ENCODE measurements at places on chromosomes 7 and 10. TPM values are rescaled to one million over a fixed set of nuclear protein-coding genes. Genes with fewer than 3 reads are reported as not detected.

- DNase-seq, result no peak
- no peak overlapping the region for H3K4me3 ChIP-seq
- no peaks in the 10 kb centered on the region for H3K36me3 ChIP-seq
- H3K27me3 ChIP-seq, result no peaks in the 10 kb centered on the region
Observed at GRCh38 chr10:71442859-71443570, 46.3 kb downstream of the CDH23 start.

DNA sequence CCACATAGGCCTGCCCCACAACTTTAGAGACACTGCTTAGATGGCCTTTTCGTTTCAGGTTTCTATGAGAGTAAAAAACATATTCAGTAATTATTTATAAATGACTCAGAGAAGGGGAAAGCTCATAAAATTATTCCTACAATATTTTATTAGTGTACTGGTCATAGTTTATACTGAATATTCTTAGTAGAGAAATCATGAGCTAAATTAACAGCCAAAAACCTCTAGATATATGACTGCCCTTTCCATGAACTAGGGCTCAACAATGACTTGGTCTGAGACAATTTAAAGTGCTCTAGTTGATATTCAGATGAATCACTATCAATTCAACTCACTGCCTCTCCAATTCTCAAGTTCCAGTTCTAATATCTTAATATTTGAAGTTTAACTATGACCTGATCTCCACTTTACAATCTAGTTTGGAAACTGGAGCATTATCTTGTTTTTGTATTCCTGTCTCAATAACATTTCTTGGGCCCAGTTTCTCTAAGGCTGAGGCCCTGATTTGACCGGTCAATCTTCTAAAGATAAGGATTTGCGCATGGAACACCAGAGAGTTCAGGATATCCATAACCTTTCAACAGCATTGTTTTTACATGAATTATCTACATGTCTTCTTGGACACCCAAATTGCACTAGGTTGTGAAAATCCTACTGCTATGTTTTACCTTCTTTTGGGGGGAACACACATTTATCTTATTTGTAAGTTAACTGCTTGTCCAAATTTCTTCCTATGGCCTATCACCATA lies 141.6 kb downstream of the DGKB start:
- no peak overlapping the region for H3K4me3 ChIP-seq
- peaks cover 43% of the 10 kb centered on the region for H3K4me1 ChIP-seq
- DNase-seq, result no peak
- H3K27ac ChIP-seq, result peak overlapping the region; percentile 60
- H3K36me3 ChIP-seq, result no peaks in the 10 kb centered on the region
- H3K27me3 ChIP-seq, result no peaks in the 10 kb centered on the region

- DNase-seq, result no peak
- H3K4me1 ChIP-seq, result no peaks in the 10 kb centered on the region
- no peaks in the 10 kb centered on the region for H3K36me3 ChIP-seq
- no peaks in the 10 kb centered on the region for H3K27me3 ChIP-seq
- H3K27ac ChIP-seq, result no peak overlapping the region
Observed at GRCh38 chr10:82294874-82295378, 419.9 kb downstream of the NRG3 start.

DNA sequence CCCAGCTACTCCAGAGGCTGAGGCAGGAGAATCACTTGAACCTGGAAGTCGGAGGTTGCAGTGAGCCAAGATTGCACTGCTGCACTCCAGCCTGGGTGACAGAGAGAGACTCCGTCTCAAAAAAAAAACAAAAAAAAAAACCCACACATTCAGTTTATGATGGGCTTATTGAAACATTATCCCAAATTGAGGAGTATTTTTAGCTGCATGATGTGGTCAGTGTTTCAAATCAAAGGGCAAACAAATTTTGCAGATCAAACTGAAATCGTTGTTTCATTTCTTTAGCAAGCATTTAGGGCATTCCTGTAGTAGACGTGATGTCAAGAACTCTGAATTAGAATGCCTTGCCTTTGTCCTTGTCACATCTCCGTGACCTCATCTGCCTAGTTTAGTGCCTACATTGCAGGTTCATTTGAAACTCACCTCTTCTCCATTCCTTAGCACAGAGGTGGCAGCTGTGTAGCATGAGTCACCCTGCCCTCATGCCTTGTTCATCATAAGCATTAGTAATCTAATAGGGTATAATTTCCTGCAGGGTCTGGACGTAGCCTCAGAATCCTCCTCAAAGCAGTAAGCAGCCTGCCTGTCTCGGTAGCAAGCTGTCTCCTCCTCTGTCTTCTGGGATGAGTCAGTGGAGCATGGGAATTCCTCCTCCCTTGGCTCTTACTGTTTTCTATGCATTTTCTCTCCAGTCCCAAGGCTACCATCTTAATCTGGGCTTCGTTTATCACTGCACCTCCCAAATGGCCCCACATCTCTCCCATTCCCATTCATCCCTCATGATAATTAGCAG lies 73.8 kb downstream of the CUL1 start:
- H3K36me3 ChIP-seq, result peaks cover 42% of the 10 kb centered on the region
- no peak for DNase-seq
- no peak overlapping the region for H3K27ac ChIP-seq

Gene LOXL4
- total RNA-seq, result 12.2 TPM

Data from sigmoid colon (tissue), 7 donors.